Ascending aorta (tissue), 2 donors: ENCODE measurements at places on chromosomes 2 and 18.

- no peaks in the 10 kb centered on the region for H3K27me3 ChIP-seq
- no peak overlapping the region for H3K4me3 ChIP-seq
- DNase-seq = no peak
These were observed 394.4 kb downstream of the SPAG16 start for GRCh38 chr2:213678437-213679218.

DNA sequence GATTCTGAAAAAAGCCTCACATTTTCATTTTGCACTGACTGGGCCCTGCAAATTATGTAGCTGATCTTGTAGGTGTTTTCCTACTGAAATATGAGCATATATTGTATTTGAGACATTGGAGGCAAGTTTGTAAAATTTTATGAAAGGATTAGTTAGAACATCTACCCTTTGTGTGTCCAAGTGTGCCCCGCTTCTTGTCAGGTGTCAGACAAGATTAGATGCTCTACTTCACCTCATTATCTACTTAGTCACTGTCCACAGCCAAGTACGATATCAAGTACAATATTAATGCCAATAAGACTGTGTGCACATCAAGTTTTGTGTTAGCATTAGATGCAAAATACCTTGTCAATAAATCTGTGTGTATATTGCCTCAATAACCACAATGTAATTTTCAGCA lies 67.8 kb upstream of the RPRM start:
- H3K27me3 ChIP-seq = no peaks in the 10 kb centered on the region
- DNase-seq = no peak
- H3K36me3 ChIP-seq = no peaks in the 10 kb centered on the region
- no peak overlapping the region for H3K4me3 ChIP-seq

- peak; percentile 4 for DNase-seq
- no peaks in the 10 kb centered on the region for H3K36me3 ChIP-seq
- H3K4me1 ChIP-seq = peaks cover 39% of the 10 kb centered on the region
- no peak overlapping the region for H3K4me3 ChIP-seq
- H3K27me3 ChIP-seq = no peaks in the 10 kb centered on the region
These were observed 53.1 kb downstream of the HS1BP3 start for GRCh38 chr2:20597860-20598183.

- H3K4me1 ChIP-seq = no peaks in the 10 kb centered on the region
- no peaks in the 10 kb centered on the region for H3K27me3 ChIP-seq
- no peak overlapping the region for H3K4me3 ChIP-seq
- no peak overlapping the region for H3K27ac ChIP-seq
- no peak for DNase-seq
These were observed 101.1 kb downstream of the PIGN start for GRCh38 chr18:62085756-62086155.

DNA sequence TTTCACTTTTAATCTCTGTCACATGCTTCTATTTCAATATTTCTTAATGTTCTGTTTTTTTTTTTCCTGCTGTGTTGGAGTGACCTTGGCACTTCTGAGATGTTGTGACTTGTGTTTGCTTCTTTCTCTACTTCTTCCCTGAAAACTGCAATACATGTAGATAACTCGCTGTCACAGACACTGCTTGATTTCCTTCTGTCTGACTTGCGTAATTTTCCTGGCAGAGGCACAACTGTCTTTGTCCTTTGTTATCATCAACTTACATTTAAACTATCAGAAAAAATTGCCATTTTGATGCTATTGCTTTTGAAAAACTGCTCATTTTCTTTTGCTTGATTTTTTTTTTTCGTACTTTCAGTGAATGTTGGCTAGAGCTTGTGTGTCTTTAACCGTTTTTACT lies 69.0 kb downstream of the BABAM2 start:
- H3K4me1 ChIP-seq = peaks cover 12% of the 10 kb centered on the region
- H3K27ac ChIP-seq = no peak overlapping the region
- no peak overlapping the region for H3K4me3 ChIP-seq
- no peak for DNase-seq

DNA sequence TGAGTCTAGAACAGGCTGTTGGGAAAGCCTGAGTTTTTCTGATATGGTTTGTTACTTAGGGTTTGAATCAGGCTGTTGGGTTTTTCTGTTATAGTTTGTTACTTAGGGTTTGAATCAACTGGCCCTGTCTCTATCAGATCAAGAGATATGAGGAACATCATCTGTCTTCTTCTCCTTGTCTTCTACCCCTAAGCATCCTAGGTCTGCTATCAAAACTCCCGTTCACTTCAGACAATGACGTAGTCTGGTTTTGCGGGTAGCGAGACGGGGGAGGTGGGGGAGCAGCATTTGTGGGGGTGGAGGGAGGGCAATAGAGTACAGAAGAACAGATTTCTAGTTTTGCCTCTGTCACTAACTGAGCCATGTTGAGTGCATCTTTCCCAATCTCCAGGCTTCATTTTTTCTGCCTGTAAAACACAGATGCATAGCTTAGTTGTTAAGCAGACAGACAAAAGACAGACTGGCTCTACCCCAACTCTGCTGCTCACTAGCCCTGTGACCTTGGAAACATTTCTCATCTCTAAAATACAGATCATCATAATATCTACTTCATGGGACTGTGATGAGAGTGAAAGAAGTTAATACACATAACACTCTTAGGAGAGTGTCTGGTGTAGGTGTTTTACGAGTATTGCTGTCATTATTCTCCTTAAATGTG lies 9.1 kb downstream of the TNP1 start:
- H3K27me3 ChIP-seq = no peaks in the 10 kb centered on the region
- no peaks in the 10 kb centered on the region for H3K4me1 ChIP-seq
- no peaks in the 10 kb centered on the region for H3K36me3 ChIP-seq
- H3K4me3 ChIP-seq = no peak overlapping the region
- no peak overlapping the region for H3K27ac ChIP-seq

GRCh38 chr2:43609290-43609918 lies 13.6 kb upstream of the THADA start:
- no peaks in the 10 kb centered on the region for H3K4me1 ChIP-seq
- H3K4me3 ChIP-seq = no peak overlapping the region
- no peaks in the 10 kb centered on the region for H3K27me3 ChIP-seq

- H3K4me1 ChIP-seq = no peaks in the 10 kb centered on the region
- no peak for DNase-seq
- H3K4me3 ChIP-seq = no peak overlapping the region
- H3K27me3 ChIP-seq = no peaks in the 10 kb centered on the region
These were observed 3.9 kb upstream of the ERMN start for GRCh38 chr2:157329524-157329923.

DNA sequence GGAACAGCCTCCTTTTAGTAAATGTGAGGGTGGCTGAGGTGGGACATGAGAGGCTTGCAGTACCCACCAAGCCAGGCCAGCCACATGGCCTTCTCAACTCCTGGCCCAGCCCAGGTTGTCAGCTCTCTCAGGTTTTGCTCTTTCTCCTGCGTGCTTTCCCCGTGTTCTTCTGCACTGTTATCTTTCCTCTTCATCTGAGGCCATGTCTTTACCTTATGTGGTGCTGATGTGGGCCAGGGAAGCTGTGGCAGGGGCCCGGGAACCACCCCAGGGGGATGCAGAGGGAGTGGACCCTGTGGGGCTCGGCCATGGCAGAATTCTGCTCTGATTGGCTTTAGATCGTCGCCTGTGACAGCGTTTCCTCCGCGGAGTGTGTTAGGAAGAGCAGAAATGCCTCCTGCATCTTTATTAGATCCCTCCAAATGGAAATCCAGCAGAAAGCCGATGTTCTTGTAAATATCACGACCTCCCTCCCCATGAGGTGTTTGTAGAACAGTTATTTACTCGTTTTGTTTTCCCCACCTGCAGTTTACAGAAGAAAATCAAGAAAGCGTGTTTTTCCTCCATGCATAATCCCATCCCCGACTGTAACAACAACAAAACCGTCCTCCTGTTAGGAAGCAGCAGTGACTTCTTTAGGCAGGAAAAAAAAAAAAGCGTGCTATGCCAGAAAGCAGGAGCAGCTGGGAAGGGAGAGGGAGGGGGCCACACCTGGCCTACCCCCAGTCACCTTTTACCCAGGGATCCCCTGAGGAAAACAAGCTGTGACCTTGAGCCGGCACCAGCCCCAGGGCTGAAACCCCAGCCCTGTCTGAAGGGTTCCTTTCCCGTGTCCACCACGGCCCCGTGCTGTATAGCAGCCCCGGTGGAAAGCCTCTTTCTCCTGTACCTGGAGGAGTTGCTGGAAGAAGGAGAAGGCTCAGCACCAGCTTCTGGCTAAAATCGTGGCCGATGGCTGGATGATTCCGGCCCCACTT lies 54.8 kb downstream of the HPCAL1 start:
- H3K36me3 ChIP-seq = no peaks in the 10 kb centered on the region
- H3K4me1 ChIP-seq = no peaks in the 10 kb centered on the region
- no peak overlapping the region for H3K27ac ChIP-seq
- no peak overlapping the region for H3K4me3 ChIP-seq

DNA sequence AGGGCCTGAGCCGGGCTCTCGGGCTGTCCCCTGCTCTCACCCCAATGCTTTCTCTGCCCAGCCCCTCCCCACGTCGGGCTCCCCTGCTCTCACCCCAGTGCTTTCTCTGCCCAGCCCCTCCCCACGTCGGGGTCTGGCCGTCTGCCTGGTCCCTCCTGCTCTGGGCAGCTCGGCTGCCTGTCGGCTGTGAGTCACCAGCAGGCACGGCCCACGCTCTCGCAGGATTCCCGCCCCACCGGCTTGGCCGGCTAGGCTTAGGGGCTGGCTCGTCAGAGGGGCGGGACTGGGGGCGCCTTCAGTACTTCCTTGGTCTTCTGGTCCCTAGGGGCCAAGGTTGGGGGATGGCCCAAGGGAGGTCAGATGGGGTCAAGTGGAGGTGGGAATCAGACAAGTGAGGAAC lies 3.3 kb downstream of the BOK start:
- peaks cover 4% of the 10 kb centered on the region for H3K36me3 ChIP-seq
- peaks cover 8% of the 10 kb centered on the region for H3K4me1 ChIP-seq
- no peak overlapping the region for H3K27ac ChIP-seq
- DNase-seq = peak; percentile 83
- H3K4me3 ChIP-seq = no peak overlapping the region

DNA sequence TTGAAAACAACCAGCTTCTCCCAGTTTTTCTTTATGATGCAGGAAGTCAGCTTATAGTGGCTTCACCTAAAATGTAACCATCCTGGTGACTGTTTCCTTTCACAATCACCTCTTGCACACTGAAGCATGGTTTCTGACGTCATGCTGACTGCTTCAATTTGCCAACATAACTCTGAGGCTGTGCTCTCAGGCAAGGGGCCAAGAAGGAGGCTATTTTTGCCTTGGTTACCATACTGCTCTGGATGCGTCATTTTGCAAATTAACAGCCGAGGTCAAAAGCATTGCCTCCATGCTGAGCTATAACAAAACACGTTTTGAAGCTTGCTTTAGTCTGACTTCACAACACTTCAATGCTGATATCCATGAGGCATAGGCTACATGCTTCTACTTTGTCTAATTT lies 397.8 kb downstream of the METTL4 start:
- no peak overlapping the region for H3K27ac ChIP-seq
- no peaks in the 10 kb centered on the region for H3K4me1 ChIP-seq
- no peaks in the 10 kb centered on the region for H3K27me3 ChIP-seq
- H3K36me3 ChIP-seq = no peaks in the 10 kb centered on the region

GRCh38 chr2:231334179-231334930 lies 61.2 kb upstream of the B3GNT7 start:
- H3K27me3 ChIP-seq = no peaks in the 10 kb centered on the region
- H3K4me1 ChIP-seq = no peaks in the 10 kb centered on the region
- DNase-seq = peak; percentile 57
- H3K4me3 ChIP-seq = no peak overlapping the region
- H3K27ac ChIP-seq = no peak overlapping the region

- H3K4me3 ChIP-seq = no peak overlapping the region
- no peak for DNase-seq
- no peaks in the 10 kb centered on the region for H3K4me1 ChIP-seq
- H3K27ac ChIP-seq = no peak overlapping the region
- no peaks in the 10 kb centered on the region for H3K27me3 ChIP-seq
These were observed 37.6 kb downstream of the CHMP3 start for GRCh38 chr2:86525421-86526340.

DNA sequence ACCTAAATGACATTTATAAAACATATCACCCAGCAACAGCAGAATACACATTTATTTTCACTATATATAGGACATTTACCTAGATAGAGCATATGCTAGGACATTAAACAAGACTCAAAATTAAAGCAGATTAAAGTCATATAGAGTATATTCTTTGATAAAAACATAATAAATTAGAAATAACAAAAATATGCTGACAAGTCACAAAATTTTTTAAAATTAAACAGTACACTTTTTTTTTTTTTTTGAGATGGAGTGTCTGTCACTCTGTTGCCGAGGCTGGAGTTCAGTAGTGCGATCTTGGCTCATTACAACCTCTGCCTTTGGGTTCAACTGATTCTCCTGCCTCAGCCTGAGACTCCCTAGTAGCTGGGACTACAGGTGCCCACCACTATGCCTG lies 758.9 kb upstream of the NRXN1 start:
- H3K36me3 ChIP-seq = no peaks in the 10 kb centered on the region
- H3K4me3 ChIP-seq = no peak overlapping the region
- H3K4me1 ChIP-seq = no peaks in the 10 kb centered on the region
- no peak overlapping the region for H3K27ac ChIP-seq

- H3K27ac ChIP-seq = no peak overlapping the region
- H3K27me3 ChIP-seq = no peaks in the 10 kb centered on the region
- DNase-seq = no peak
- no peak overlapping the region for H3K4me3 ChIP-seq
- no peaks in the 10 kb centered on the region for H3K4me1 ChIP-seq
These were observed 34.6 kb downstream of the COPS7B start for GRCh38 chr2:231820786-231821303.

- no peaks in the 10 kb centered on the region for H3K27me3 ChIP-seq
- no peak overlapping the region for H3K27ac ChIP-seq
- no peaks in the 10 kb centered on the region for H3K4me1 ChIP-seq
- H3K36me3 ChIP-seq = no peaks in the 10 kb centered on the region
These were observed 90.3 kb downstream of the CCDC178 start for GRCh38 chr18:33350256-33350655.

GRCh38 chr2:58594175-58594574 lies 353.1 kb upstream of the FANCL start:
- no peaks in the 10 kb centered on the region for H3K4me1 ChIP-seq
- H3K36me3 ChIP-seq = no peaks in the 10 kb centered on the region
- no peaks in the 10 kb centered on the region for H3K27me3 ChIP-seq

DNA sequence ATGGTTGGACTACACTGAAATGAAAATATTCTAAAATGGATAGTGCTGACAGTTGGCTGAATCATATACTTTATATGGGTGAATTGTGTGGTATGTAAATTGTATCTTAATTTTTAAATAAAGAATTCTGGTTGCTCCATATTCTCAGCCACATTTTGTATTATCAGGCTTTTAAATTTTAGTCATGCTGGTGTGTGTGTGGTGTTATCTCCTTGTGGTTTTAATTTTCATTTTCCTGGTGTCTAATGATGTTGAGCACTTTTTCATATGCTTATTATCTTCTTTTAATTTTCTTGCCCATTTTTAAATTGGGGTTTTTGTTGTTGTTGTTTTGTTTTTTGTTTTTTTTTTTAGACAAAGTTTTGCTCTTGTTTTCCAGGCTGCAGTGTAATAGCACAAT lies 3.8 kb upstream of the HIBCH start:
- no peak overlapping the region for H3K27ac ChIP-seq
- H3K4me1 ChIP-seq = no peaks in the 10 kb centered on the region
- H3K27me3 ChIP-seq = no peaks in the 10 kb centered on the region
- DNase-seq = no peak
- H3K4me3 ChIP-seq = no peak overlapping the region
- H3K36me3 ChIP-seq = no peaks in the 10 kb centered on the region

GRCh38 chr2:8552293-8552801 lies 129.5 kb upstream of the ID2 start:
- DNase-seq = no peak
- H3K4me1 ChIP-seq = no peaks in the 10 kb centered on the region
- H3K27me3 ChIP-seq = no peaks in the 10 kb centered on the region
- no peaks in the 10 kb centered on the region for H3K36me3 ChIP-seq
- no peak overlapping the region for H3K27ac ChIP-seq

GRCh38 chr2:1772471-1773267 lies 28.4 kb upstream of the PXDN start:
- H3K27ac ChIP-seq = peak overlapping the region; percentile 48
- no peak overlapping the region for H3K4me3 ChIP-seq
- no peaks in the 10 kb centered on the region for H3K27me3 ChIP-seq
